ENCODE measurements at places on chromosomes 12 and 14. TPM values are rescaled to one million over a fixed set of nuclear protein-coding genes. Genes with fewer than 3 reads are reported as not detected.

DNA sequence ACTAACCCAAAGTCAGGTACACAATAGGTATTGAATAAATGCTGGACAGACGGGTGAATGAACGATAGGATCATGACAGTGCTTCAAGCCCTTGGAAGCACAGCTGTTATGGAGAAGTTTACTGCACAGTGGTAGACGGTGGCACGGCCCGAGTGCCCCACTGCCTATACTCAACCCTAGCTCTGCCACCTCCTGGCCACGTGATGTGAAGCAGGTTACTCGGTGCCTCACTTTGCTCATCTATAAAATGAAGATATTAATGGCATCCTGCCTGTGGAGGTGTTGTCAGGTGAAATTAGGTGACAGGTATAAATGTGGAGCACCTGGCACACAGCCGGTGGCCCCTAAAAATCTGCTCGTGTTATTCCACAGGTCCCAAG, 5.8 kb downstream of the ASB2 start:
- H3K27me3 ChIP-seq: no peaks in the 10 kb centered on the region
- DNase-seq: peak; percentile 54
- peak overlapping the region; percentile 81 for H3K4me3 ChIP-seq
- peak overlapping the region; percentile 98 for H3K27ac ChIP-seq

- peaks cover 49% of the 10 kb centered on the region for H3K4me1 ChIP-seq
- no peak overlapping the region for H3K4me3 ChIP-seq
- peaks cover under 1% of the 10 kb centered on the region for H3K27me3 ChIP-seq
- H3K27ac ChIP-seq: no peak overlapping the region
- H3K36me3 ChIP-seq: peaks cover 4% of the 10 kb centered on the region
- no peak for DNase-seq
Measured at GRCh38 chr12:124764870-124765580, 98.6 kb downstream of the SCARB1 start.

The OR5AU1 gene
- total RNA-seq: not detected

GRCh38 chr14:57060276-57060955, 208.3 kb downstream of the EXOC5 start:
- peaks cover 29% of the 10 kb centered on the region for H3K27me3 ChIP-seq
- no peak overlapping the region for H3K4me3 ChIP-seq
- H3K27ac ChIP-seq: no peak overlapping the region
- H3K4me1 ChIP-seq: peaks cover 15% of the 10 kb centered on the region
- DNase-seq: peak; percentile 24

The HOXC13 gene
- total RNA-seq: not detected

The USP44 gene
- 18.7 TPM for total RNA-seq

The ABCD2 gene
- total RNA-seq: 3.1 TPM

DNA sequence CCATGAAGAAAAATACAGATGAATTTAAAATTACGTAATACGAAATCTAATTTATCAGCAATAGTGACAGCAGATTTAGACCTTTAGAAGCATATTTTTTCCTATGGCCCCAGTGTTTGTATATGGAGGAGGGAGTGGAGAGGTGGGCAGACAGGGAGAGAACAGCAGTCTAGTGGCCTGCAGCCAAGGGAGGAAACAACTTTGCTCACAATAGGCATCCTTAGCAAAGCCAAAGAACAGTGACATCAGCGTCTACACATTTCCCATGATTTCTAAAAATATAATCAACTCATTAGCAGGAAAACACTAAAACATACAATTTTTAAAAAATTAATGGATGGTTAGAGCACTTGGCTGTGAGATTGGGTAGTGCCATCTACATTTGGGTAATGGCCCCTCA, 622.6 kb upstream of the ATP2B1 start:
- no peaks in the 10 kb centered on the region for H3K36me3 ChIP-seq
- no peak overlapping the region for H3K4me3 ChIP-seq
- no peak overlapping the region for H3K27ac ChIP-seq

DNA sequence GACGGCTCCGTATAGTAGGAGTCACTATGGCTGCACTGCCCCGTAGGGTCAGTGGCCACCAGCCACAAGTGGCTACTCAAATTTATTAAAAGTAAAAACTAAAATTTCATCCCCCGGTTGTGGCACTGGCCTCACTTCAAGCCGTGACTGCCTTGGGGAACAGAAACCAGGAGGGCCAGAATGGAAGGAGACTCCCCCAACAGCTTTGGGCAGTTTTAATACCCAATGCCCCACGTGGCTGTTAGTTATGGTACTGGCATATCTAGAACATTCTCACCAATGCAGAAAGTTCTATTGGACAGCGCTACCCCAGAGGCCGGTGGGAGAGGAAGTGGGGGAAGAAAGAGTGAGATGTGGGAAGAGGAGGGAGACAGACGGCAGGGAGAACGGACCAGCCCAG, 6.2 kb downstream of the NCOR2 start:
- no peak for DNase-seq
- no peak overlapping the region for H3K4me3 ChIP-seq
- H3K27ac ChIP-seq: no peak overlapping the region
- H3K27me3 ChIP-seq: no peaks in the 10 kb centered on the region
- H3K4me1 ChIP-seq: peaks cover 35% of the 10 kb centered on the region

GRCh38 chr12:86634456-86635410, 378.5 kb upstream of the MGAT4C start:
- DNase-seq: no peak
- H3K4me3 ChIP-seq: no peak overlapping the region
- H3K4me1 ChIP-seq: no peaks in the 10 kb centered on the region

The SLC7A7 gene
- 1.0 TPM for total RNA-seq

- peaks cover 4% of the 10 kb centered on the region for H3K4me1 ChIP-seq
- H3K27ac ChIP-seq: no peak overlapping the region
- no peaks in the 10 kb centered on the region for H3K27me3 ChIP-seq
- H3K36me3 ChIP-seq: peaks cover 30% of the 10 kb centered on the region
Measured at GRCh38 chr12:76375470-76375869, 27.3 kb upstream of the BBS10 start.

The ZFYVE26 gene
- total RNA-seq: 18.2 TPM

- H3K4me1 ChIP-seq: peaks cover 2% of the 10 kb centered on the region
- peaks cover 6% of the 10 kb centered on the region for H3K27me3 ChIP-seq
- H3K36me3 ChIP-seq: no peaks in the 10 kb centered on the region
- no peak overlapping the region for H3K27ac ChIP-seq
- no peak for DNase-seq
- H3K4me3 ChIP-seq: no peak overlapping the region
Measured at GRCh38 chr12:18868717-18869116, 130.8 kb downstream of the CAPZA3 start.

The LRP1-AS gene
- not detected for total RNA-seq

DNA sequence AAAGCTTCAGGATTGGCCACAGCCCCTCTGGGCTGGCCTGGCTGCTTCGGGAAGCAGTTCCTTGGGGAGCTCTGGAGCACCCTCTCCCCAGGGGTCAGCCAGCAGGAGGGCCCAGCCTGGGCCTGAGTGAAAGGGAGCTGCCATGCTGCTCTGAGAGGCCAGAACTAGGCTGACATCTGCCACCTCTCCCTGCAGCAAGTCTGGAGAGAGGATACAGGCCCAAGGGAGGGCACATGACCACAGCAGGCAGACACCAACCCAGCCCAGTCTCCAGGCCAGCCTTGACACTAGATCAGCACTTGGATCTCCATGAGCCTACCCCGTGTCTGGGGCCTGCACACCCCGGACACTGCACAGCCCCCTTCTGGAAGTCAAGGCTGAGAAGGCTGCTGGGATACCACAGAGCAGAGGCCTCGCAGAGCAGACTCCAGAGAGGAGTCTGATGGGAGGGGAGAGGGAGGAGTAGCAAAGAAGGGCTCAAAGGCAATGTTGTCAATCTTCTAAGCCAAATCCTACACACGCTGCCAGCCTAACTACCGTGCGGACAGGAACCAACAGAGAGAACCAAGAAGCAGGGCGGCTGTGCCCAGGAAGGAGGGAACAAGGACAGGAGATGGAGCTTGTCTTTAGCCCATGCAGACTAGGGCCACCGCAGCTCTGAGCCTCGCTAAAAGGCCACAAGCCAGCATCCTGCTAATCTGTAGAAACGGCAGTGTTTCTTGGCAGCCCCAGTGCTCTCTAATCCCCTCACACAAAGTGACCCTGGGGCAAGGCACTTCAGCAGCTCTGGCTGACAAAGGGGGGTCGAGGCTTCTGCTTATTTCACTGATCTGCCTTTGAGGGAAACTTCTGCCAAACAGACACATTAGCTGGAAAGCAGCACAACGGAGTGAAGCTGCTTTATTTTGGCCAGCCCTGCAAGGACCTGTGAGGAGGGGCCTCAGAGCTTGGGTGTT, 12.9 kb downstream of the COL2A1 start:
- H3K4me3 ChIP-seq: no peak overlapping the region
- DNase-seq: no peak
- no peak overlapping the region for H3K27ac ChIP-seq

GRCh38 chr12:13588574-13588973, 392.0 kb downstream of the EMP1 start:
- peaks cover 11% of the 10 kb centered on the region for H3K27me3 ChIP-seq
- H3K27ac ChIP-seq: no peak overlapping the region
- no peak overlapping the region for H3K4me3 ChIP-seq
- peaks cover 4% of the 10 kb centered on the region for H3K4me1 ChIP-seq
- no peak for DNase-seq

The GALNT9 gene
- total RNA-seq: not detected

DNA sequence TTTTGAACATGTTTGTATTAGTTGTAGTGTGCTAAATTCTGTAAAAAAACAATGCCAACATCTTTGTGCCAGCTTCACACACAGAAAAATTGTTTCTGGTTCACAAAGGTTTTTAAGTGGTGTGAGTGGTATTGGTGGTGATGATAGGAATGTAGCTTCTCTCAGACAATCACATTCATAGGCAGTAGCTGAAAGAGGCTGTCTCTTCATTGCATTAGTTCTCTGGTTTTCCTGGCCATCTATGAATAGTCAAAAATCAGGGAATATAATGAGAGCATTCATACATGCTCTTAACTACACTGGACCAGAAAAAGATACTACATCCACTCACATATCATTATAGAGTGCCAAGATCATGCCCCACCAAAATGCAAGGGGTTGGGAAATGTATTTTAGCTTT, 433.5 kb downstream of the FLRT2 start:
- no peaks in the 10 kb centered on the region for H3K27me3 ChIP-seq
- peaks cover 8% of the 10 kb centered on the region for H3K36me3 ChIP-seq
- H3K4me1 ChIP-seq: peaks cover 5% of the 10 kb centered on the region
- H3K27ac ChIP-seq: no peak overlapping the region

GRCh38 chr14:21675566-21675965, 1.9 kb upstream of the OR4E1 start:
- no peaks in the 10 kb centered on the region for H3K36me3 ChIP-seq
- no peak for DNase-seq
- peaks cover 18% of the 10 kb centered on the region for H3K27me3 ChIP-seq
- no peak overlapping the region for H3K4me3 ChIP-seq

DNA sequence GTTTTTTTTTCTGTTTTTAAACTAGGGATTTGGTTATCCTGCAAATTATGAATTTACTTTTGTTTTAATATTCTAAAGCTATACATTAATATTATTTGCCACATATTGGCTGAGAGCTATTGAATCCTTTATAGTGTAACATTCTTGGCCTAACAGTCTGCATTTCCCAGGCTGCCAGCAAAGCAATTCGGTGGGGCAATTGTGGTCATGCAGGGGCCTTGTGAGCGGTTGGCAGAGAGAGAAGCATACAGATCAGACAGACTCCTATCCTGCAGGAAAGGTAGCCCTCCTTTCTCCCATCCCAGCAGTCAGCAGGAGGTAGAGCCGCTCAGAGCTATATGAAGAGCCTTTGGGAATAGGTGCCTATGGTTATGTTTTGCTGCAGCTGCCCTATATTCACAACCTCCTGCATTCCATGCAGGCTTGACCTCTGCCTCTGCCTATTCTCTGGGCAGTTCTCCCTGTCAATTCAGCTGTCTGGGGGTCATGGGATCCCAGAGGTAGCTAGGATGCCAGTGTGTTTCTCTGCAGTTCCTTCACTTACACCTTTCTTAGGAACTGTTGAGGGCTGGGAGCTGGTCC, 144.7 kb downstream of the GPHN start:
- DNase-seq: no peak
- H3K27ac ChIP-seq: no peak overlapping the region
- peaks cover 28% of the 10 kb centered on the region for H3K36me3 ChIP-seq
- H3K27me3 ChIP-seq: no peaks in the 10 kb centered on the region
- H3K4me3 ChIP-seq: no peak overlapping the region
- H3K4me1 ChIP-seq: peaks cover 20% of the 10 kb centered on the region

- no peak for DNase-seq
- H3K27me3 ChIP-seq: peaks cover 38% of the 10 kb centered on the region
- H3K27ac ChIP-seq: no peak overlapping the region
- H3K36me3 ChIP-seq: no peaks in the 10 kb centered on the region
Measured at GRCh38 chr12:65779946-65780345, 44.3 kb upstream of the HMGA2 start.

GRCh38 chr14:61355892-61356325, 34.5 kb downstream of the PRKCH start:
- no peaks in the 10 kb centered on the region for H3K27me3 ChIP-seq
- H3K27ac ChIP-seq: peak overlapping the region; percentile 93
- peak overlapping the region; percentile 69 for H3K4me3 ChIP-seq
- H3K4me1 ChIP-seq: peaks cover 84% of the 10 kb centered on the region
- peaks cover 75% of the 10 kb centered on the region for H3K36me3 ChIP-seq

The P2RX2 gene
- not detected for total RNA-seq

The SLC5A8 gene
- total RNA-seq: not detected

- DNase-seq: no peak
- no peaks in the 10 kb centered on the region for H3K36me3 ChIP-seq
- H3K27me3 ChIP-seq: peaks cover 14% of the 10 kb centered on the region
Measured at GRCh38 chr14:105876829-105877228, 350.4 kb downstream of the TMEM121 start.

The CABP1 gene
- 0.94 TPM for total RNA-seq

GRCh38 chr14:69139743-69140142, 13.2 kb downstream of the DCAF5 start:
- no peak overlapping the region for H3K27ac ChIP-seq
- peaks cover 51% of the 10 kb centered on the region for H3K4me1 ChIP-seq
- no peak overlapping the region for H3K4me3 ChIP-seq
- H3K36me3 ChIP-seq: peaks cover 19% of the 10 kb centered on the region

The MAPK1IP1L gene
- total RNA-seq: 118 TPM

GRCh38 chr12:54053003-54053750, 458 bp upstream of the HOXC4 start:
- no peaks in the 10 kb centered on the region for H3K36me3 ChIP-seq
- H3K27me3 ChIP-seq: peaks cover 93% of the 10 kb centered on the region
- DNase-seq: no peak
- peak overlapping the region; percentile 53 for H3K27ac ChIP-seq
- peak overlapping the region; percentile 68 for H3K4me3 ChIP-seq
- peaks cover 28% of the 10 kb centered on the region for H3K4me1 ChIP-seq

GRCh38 chr12:11894890-11895289, 175.8 kb upstream of the BCL2L14 start:
- peaks cover 11% of the 10 kb centered on the region for H3K27me3 ChIP-seq
- no peak overlapping the region for H3K27ac ChIP-seq
- H3K4me3 ChIP-seq: no peak overlapping the region
- no peak for DNase-seq

DNA sequence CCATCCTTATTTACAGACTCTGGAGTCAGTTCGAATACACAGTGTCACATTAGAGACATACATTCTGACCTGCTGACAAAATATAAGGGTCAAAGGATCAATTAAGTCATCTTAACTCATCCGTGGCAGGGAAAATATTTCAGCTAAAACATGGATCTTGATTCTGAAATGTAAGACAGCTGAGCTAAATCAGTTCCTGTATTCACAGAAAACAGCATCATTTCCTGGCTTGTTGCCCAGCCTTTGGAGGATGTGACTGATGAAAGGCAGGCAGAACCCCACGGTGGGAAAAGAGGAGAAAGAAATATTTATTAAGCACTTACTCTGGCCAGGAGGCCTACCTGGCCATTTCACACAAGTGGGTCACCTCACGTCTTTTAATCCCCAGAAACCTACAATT, 101.9 kb downstream of the GAS2L3 start:
- no peaks in the 10 kb centered on the region for H3K4me1 ChIP-seq
- no peak overlapping the region for H3K27ac ChIP-seq
- H3K36me3 ChIP-seq: peaks cover 1% of the 10 kb centered on the region
- no peak for DNase-seq
- H3K27me3 ChIP-seq: peaks cover 7% of the 10 kb centered on the region

Measured in activated naive CD8-positive, alpha-beta T cell treated with anti-CD3 and anti-CD28 coated beads for 36 hours (primary cell).